ENCODE measurements at places on chromosomes 11 and 22.

- DNase-seq = no peak
Observed at GRCh38 chr11:128022007-128022368, 565.4 kb downstream of the ETS1 start.

- no peak for DNase-seq
Observed at GRCh38 chr22:17167486-17167885, 8.4 kb upstream of the HDHD5 start.

GRCh38 chr11:47157805-47158204 is 18.9 kb downstream of the ARFGAP2 start:
- DNase-seq = no peak

GRCh38 chr22:18985780-18986179 is 49.7 kb upstream of the PRODH start:
- no peak for DNase-seq

DNA sequence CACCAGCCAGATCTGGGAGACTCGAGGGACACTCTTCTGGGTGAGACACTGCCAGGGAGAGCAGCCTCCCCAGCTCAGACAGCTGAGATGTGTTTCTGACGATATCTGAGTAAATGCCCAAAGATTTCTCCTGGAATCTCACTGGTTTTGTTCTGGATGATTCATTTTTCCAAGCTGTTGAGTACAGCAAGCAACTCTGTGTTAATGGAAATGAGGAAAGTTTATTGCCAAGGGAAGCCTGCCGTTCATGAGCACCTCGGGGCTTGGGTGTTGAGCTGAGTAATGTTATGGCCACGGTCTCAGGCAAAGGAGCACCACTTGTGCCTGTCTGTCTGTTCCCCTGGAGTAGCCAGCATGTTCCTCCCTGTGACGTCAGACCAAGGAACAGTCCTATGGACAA is 1132.4 kb downstream of the BRD1 start:
- no peak for DNase-seq

DNA sequence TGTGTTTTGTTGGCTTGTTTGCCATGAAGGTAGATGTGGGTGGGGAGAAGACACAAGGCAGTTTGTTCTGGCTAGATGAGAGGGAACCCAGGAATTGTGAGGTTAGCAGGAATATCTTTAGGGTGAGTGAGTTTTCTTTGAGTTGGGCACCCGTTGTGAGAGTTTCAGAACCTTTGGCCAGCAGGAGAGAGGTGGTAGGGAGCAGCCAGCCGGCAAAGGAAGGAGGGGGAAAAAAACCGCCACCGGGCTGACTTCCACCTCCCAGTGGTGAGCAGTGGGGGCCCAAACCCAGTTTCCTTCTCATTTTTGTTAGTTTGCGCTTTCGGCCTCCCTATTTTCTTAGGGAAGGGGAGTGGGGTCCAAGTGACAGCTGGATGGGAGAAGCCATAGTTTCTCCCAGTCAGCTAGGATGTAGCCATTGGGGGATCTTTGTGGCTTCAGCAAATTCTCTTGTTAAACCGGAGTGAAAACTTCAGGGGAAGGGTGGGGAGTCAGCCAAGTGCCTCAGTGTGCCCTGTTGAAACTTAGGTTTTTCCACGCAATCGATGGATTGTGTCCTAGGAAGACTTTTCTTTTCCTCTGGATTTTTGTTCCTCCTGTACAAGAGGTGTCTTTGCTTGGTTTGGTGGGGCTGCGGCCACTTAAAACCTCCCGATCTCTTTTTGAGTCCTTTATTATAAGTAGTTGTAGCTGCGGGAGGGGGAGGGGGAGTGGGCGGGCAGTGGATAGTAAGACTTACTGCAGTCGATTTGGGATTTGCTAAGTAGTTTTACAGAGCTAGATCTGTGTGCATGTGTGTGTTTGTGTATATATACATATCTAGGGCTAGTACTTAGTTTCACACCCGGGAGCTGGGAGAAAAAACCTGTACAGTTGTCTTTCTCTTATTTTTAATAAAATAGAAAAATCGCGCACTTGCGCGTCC is 1.1 kb upstream of the GCAT start:
- no peak for DNase-seq

DNA sequence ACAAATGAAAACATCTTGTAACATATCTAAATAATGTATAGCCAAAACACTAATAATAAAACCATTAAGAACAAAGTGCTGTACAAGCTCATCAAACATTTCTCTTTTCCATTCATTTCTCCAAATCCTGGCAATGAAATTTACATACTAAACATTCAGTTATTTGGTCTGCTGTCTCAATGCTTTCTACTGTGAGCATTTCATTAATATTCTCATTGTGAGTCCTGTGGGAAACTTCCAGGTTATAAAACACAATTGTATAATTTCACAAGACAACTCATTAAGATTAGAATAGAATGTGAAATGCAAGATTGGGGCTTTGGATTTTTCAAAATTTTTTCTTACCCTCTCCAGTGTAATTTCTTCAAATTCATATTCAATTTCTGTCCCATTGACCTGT is 876.9 kb upstream of the CCDC90B start:
- no peak for DNase-seq

DNA sequence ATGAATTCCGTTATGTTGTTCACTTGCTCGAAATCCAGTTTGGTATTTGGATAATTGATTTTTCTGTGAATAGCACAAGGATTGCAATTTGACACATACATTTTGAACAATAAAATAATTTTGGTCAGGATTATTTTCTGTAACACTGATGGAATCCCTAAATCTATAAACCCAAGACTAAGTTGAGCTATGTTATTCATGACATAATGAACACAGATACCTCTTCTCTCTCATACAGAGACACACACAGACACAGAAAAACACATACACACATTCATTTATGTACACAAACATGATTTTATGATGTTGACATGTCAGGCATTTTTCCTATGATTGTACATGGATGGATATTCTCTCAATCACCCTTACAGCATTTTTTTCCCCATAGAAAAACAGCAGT is at the start of gene OR4C5:
Gene OR4C5 (minus strand): TSS at position 101 of the 400 bp plus-strand sequence. CDS start 0 bp downstream, at position 101.
- DNase-seq = no peak

DNA sequence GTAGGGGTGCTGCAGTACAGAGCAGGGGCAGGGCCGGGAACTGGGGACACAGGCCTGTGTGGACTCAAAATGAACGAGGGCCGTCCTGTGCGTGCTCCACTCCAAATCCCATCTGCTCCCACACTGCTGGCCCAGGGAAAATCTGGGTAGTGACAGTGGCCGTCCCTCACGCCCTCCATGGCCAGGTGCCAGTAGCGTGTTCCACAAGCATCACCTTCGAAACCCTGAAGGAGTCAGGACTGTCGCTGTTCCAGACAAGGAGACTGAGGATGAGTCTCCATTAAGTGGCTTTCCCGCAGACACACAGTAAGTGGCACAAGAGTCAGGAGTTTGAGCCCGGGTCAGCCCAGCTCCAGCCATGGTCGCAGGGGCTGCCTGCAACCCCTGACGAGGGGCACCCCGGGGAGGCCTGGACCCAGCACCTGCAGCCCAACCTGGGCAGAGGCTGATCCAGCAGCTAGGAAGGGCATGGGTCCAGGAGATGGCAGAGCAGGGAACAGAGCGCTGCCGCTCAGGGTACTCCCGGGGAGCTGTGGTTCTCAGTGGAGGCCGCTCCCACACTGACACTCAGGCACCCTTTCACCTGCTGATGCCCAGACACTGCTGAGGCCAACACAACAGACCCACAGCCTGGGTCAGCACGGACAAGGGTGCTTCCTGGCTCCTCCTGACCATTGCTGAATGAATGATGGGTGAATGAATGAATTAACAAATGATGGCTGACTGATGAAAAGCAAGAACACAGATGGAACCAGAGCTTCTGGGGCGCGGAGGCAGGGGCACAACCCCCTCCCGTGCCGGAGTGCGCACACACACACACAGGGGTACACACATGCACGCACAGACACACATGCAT is 35.3 kb downstream of the IGF2 start:
- no peak for DNase-seq

All from SW480 (cell line).